ENCODE measurements at places on chromosomes 12 and 14.

DNA sequence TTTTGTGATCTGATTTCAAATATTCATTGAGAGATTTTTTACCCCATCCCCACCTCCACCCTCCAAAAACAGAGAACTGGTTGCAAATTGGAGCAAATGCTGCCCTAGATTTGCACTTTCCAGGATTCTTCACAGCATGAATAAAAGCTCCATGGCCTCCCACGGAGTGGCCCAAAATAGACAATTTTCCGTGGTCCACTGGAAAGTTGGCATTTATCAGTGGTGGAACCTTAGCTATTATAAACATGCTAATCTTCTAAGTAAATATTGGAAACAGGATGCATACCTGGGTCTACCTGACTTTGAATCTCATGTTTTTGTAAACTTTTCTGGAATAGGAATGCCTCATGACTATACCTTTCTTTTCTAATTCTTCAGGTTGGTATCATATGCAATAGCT lies 123.9 kb downstream of the SLC16A7 start:
- H3K4me3 ChIP-seq = no peak overlapping the region
- no peak for DNase-seq
- H3K4me1 ChIP-seq = no peaks in the 10 kb centered on the region
- H3K36me3 ChIP-seq = no peaks in the 10 kb centered on the region
- H3K27me3 ChIP-seq = no peaks in the 10 kb centered on the region
- no peak overlapping the region for H3K27ac ChIP-seq

GRCh38 chr14:71163050-71163841 lies 256.0 kb downstream of the PCNX1 start:
- H3K27me3 ChIP-seq = no peaks in the 10 kb centered on the region
- no peak overlapping the region for H3K27ac ChIP-seq
- H3K4me1 ChIP-seq = peaks cover 10% of the 10 kb centered on the region
- no peaks in the 10 kb centered on the region for H3K36me3 ChIP-seq
- DNase-seq = no peak

DNA sequence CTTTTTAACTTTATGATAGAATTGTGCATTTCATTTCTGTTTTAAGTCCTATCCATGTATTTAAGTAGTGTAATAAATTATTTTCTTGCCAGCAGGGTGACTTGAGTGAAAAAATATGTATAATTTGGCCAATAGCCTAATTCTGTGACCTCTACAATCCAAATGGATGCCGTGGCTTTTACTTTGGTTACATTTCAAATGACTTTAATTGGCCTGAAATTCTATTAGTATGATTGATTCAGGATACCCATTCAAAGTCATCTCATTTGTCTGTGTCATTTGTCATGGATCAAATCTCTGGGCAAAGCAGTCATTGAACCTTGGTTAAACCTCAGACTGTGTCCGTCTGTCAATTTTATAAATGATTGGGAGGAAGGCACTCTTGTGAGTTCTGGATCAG lies 29.6 kb downstream of the CRADD start:
- no peak overlapping the region for H3K27ac ChIP-seq
- H3K36me3 ChIP-seq = no peaks in the 10 kb centered on the region
- no peak overlapping the region for H3K4me3 ChIP-seq

DNA sequence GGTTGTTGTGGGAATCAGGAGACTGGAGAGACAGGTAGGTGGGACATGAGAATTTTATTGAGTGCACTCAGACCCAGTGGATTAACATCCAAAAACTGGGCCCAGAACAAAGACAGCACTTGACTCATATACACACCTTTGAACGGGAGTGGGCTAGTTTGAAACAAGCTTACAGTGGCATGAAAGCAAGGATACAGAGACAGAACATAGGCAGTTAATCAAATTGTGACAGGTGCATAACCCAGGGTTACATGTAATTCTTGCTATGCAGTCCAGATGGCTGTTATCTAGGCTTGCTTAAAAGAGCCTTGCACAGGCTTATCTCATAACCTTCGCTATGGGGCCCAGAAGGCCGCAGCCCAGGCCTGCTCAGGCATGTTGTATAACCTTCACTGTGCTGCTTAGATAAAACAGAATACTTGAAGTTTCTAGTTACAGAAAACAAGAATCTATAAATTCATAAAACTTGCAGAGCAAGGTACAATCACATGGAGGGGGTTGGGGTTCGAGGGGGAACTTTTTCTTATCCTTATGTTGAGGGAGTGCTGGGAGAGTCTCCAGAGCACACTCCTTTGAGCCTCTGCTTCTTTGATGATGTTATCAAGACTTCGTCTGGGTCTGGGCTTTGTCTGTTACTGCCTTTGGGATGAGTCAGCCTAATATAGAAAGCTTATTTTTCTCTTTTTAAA lies 81.7 kb downstream of the TNFAIP2 start:
- H3K27ac ChIP-seq = no peak overlapping the region
- H3K27me3 ChIP-seq = peaks cover 9% of the 10 kb centered on the region
- H3K36me3 ChIP-seq = no peaks in the 10 kb centered on the region
- no peak overlapping the region for H3K4me3 ChIP-seq

DNA sequence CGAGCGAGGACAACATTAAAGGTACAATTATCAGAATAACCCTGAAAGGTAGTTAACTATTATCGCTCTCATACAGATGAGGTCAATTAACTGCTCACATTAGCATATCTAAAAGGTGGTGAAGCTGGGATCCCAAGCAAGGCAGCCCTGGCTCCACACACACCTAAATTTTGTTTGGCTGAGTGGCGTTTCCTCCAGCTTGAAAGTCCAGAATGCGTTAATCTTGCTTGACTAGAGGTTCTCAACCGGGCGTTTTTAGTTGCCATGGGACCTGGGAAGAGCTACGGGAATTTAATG lies 531 bp downstream of the DLGAP5 start:
- H3K36me3 ChIP-seq = no peaks in the 10 kb centered on the region
- no peaks in the 10 kb centered on the region for H3K27me3 ChIP-seq
- H3K4me3 ChIP-seq = peak overlapping the region; percentile 45
- H3K4me1 ChIP-seq = no peaks in the 10 kb centered on the region

- DNase-seq = no peak
- no peak overlapping the region for H3K27ac ChIP-seq
- no peaks in the 10 kb centered on the region for H3K27me3 ChIP-seq
- no peak overlapping the region for H3K4me3 ChIP-seq
- no peaks in the 10 kb centered on the region for H3K4me1 ChIP-seq
Measured at GRCh38 chr12:75548879-75549278, 37.5 kb upstream of the KRR1 start.

DNA sequence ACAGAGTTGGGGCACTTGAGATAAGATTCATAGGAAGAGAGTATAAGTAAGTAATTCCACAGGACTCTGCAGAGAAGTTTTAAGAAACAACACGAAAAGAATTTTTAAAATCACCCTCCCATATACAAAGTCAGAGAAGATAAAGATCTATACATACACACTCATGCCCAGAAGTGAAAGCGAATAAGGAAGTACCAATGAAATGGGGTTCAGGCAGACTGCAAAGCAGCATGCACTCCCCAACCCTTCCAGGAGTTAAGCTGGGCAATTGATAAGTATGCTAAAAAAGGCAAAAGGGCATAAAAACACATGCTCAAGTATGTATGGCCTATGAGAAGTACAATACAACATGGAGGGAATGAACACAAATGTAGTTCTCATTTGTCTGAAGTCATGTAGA lies 246.2 kb upstream of the GRIP1 start:
- H3K4me1 ChIP-seq = no peaks in the 10 kb centered on the region
- no peaks in the 10 kb centered on the region for H3K36me3 ChIP-seq
- no peak for DNase-seq
- H3K4me3 ChIP-seq = no peak overlapping the region

- H3K27ac ChIP-seq = no peak overlapping the region
- peaks cover 4% of the 10 kb centered on the region for H3K4me1 ChIP-seq
- H3K27me3 ChIP-seq = no peaks in the 10 kb centered on the region
- H3K4me3 ChIP-seq = no peak overlapping the region
- no peaks in the 10 kb centered on the region for H3K36me3 ChIP-seq
- DNase-seq = no peak
Measured at GRCh38 chr14:103061482-103061976, 4.2 kb upstream of the CDC42BPB start.

DNA sequence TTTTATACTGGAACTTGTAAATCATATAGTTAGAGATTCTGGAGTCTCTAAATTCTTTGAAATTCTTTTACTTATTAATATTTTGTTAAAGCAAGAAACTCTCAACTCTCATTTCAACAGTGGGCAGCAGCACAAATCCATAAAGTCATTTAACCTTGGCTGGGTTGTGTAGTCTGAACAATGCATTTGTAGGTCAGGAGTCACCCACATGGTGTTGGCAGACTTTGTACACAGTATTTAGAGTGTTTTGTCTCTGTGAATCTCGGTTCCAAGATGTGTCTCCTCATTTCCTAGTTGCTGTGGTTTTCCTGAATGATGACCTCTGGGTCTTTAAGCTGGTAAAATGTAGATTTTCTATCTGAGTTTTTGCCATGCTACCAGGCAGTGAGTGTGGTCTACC lies 20.8 kb upstream of the STRAP start:
- H3K36me3 ChIP-seq = no peaks in the 10 kb centered on the region
- H3K27ac ChIP-seq = no peak overlapping the region
- no peak for DNase-seq
- no peaks in the 10 kb centered on the region for H3K4me1 ChIP-seq
- no peak overlapping the region for H3K4me3 ChIP-seq

- no peaks in the 10 kb centered on the region for H3K36me3 ChIP-seq
- H3K4me3 ChIP-seq = no peak overlapping the region
- peak; percentile 44 for DNase-seq
- no peaks in the 10 kb centered on the region for H3K4me1 ChIP-seq
Measured at GRCh38 chr14:53509276-53510244, 356.4 kb upstream of the DDHD1 start.

DNA sequence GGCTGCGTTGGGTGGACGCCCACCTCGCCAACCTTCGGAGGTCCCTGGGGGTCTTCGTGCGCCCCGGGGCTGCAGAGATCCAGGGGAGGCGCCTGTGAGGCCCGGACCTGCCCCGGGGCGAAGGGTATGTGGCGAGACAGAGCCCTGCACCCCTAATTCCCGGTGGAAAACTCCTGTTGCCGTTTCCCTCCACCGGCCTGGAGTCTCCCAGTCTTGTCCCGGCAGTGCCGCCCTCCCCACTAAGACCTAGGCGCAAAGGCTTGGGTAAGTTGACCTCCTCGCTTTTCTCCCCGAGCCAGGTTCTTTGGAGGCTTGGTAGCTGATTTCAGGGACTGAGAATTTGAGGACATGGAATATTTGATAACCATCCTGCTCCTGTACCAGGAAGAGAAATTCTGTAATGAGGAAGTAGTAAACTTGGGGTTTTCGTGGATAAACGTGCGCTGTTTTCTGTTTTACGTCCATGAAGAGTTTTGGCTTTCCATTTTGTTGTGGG lies 530 bp downstream of the APAF1 start:
- peak overlapping the region; percentile 98 for H3K4me3 ChIP-seq
- no peaks in the 10 kb centered on the region for H3K27me3 ChIP-seq
- H3K4me1 ChIP-seq = no peaks in the 10 kb centered on the region
- H3K27ac ChIP-seq = peak overlapping the region; percentile 99
- peak; percentile 50 for DNase-seq
- peaks cover 4% of the 10 kb centered on the region for H3K36me3 ChIP-seq

GRCh38 chr14:71952381-71953363 lies 20.4 kb downstream of the RGS6 start:
- no peak overlapping the region for H3K4me3 ChIP-seq
- H3K27ac ChIP-seq = no peak overlapping the region
- no peak for DNase-seq
- no peaks in the 10 kb centered on the region for H3K27me3 ChIP-seq
- H3K4me1 ChIP-seq = no peaks in the 10 kb centered on the region

- DNase-seq = no peak
- no peaks in the 10 kb centered on the region for H3K27me3 ChIP-seq
- H3K36me3 ChIP-seq = no peaks in the 10 kb centered on the region
- no peaks in the 10 kb centered on the region for H3K4me1 ChIP-seq
- no peak overlapping the region for H3K27ac ChIP-seq
Measured at GRCh38 chr12:20477672-20478071, 109.3 kb downstream of the PDE3A start.

GRCh38 chr12:106030210-106031071 lies 108.3 kb downstream of the NUAK1 start:
- H3K36me3 ChIP-seq = no peaks in the 10 kb centered on the region
- DNase-seq = no peak
- H3K4me1 ChIP-seq = no peaks in the 10 kb centered on the region
- no peaks in the 10 kb centered on the region for H3K27me3 ChIP-seq
- no peak overlapping the region for H3K27ac ChIP-seq

DNA sequence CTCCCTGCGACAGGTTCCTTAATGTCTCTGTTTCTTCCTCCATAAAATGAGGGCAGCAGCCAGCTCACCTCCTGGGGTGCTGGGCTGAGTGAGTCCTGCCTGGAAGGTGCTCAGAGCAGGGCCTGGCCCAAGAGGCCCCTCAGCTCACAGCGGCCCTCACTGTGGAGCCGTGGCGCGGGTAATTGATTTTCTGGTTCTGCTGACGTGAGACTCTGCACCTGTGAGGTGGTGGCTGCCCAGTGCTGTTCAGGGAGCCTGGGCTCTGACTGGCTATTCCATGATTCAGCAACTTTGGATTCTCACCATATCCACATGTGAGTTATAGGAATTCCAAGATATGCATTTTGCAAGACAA lies 266.6 kb downstream of the ADGRD1 start:
- no peak for DNase-seq
- no peaks in the 10 kb centered on the region for H3K27me3 ChIP-seq
- H3K4me3 ChIP-seq = no peak overlapping the region
- no peaks in the 10 kb centered on the region for H3K36me3 ChIP-seq

DNA sequence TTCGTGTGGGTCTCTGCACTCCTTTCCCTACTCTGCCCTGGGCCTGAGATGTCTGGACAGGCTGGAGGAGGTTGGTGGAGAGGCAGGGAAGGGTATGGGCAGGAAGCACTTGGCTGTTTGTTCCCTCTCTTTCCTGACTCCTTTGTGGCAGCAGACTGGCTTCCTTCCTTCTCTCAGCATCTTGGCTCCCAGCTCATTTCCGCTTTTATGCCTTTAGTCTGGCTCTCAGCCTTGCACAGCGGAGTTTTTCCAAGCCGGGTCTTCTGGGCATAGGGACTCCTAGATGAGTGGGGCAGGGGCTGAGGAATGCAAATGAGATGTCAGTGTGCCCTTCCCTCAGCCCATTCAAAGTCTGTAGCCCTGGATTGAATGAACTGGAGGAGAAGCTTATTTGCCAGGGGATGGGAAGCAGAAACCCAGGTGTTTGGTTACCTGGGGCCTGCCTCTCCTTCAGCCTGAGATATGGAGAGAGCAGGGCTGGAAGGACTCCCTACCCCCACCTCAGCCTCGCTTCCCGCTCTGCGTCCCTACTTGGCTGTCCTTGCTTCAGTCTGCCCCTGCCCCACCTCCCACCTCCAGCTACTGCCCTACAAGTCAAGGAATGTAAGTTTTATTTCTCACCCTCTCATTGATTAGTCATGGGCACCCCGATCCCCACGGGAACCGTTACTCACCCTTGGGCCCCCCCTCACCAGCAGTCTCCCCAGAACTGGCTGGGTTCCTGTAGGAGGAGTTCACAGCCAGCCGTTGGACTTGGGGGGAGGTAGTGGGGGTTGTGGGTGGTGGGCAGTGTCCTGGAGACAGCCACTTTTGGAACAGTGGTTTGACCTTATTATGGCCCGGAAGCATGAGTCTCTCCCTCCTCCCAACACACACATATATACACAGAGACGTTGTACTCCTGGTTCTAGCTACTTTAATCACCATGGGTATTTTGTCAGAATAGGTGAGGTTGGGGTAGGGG lies 9.3 kb upstream of the ITGA5 start:
- peaks cover 4% of the 10 kb centered on the region for H3K4me1 ChIP-seq
- DNase-seq = no peak
- H3K27me3 ChIP-seq = no peaks in the 10 kb centered on the region
- no peaks in the 10 kb centered on the region for H3K36me3 ChIP-seq
- H3K4me3 ChIP-seq = no peak overlapping the region

GRCh38 chr12:15774819-15775218 lies 14.4 kb downstream of the EPS8 start:
- no peak for DNase-seq
- no peak overlapping the region for H3K27ac ChIP-seq
- no peaks in the 10 kb centered on the region for H3K4me1 ChIP-seq
- no peaks in the 10 kb centered on the region for H3K36me3 ChIP-seq
- no peak overlapping the region for H3K4me3 ChIP-seq
- H3K27me3 ChIP-seq = no peaks in the 10 kb centered on the region

Data from colonic mucosa (tissue), 4 donors.